ENCODE measurements at places on chromosomes 5 and 9.

- no peak for DNase-seq
These were observed 26.9 kb upstream of the ANXA6 start for GRCh38 chr5:151184316-151185042.

- no peak for DNase-seq
These were observed 46.4 kb upstream of the SLCO6A1 start for GRCh38 chr5:102545175-102545574.

GRCh38 chr9:130539420-130540223 lies 39.8 kb upstream of the FUBP3 start:
- DNase-seq, result no peak

DNA sequence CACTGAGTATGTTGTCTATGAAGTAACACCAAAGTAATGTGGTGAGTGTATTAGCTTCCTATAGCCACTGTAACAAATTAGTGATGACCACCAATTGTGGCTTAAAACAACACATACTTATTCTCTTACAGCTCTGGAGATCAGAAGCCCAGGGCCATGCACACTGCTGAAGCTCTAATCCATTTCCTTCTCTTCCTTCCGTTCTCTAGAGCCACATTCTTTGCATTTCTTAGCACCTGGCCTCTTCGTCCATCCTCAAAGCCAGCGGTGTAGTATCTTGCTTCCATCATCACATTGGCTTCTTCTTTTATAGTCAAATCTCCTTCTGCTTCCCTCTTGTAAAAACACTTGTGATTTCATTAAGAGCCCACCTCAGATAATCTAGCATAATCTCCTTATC lies 230.3 kb upstream of the RFX3 start:
- DNase-seq, result no peak

DNA sequence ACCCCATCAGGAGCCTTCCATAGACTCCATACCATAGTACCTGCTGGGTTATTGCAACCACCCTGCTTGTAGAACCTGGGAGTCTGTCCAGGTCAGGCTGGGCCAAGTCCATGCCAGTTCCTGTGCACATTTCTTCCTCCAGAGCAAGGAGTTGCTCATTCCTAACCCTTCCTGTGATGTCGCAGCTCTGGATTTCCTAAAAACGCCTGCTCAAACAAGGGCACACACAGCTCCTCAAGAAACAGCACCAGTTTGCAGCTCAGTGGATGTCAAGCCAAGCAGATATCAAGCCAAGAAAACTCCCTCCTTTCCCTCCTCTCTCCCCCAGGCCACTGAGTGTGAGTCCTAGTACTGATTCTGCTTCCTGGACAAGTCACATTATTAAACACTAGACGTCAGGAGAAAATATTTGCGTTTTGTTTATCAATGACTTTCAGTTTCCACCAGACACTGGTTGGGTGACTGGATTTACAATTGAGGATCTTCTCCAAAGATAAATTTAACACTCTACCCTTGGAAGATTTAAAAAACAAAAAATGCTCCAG lies 59.6 kb downstream of the SLC1A1 start:
- no peak for DNase-seq

- no peak for DNase-seq
These were observed 97.0 kb upstream of the COL5A1 start for GRCh38 chr9:134544388-134545214.

- DNase-seq, result no peak
These were observed 3.0 kb upstream of the GLRX start for GRCh38 chr5:95825495-95825894.

DNA sequence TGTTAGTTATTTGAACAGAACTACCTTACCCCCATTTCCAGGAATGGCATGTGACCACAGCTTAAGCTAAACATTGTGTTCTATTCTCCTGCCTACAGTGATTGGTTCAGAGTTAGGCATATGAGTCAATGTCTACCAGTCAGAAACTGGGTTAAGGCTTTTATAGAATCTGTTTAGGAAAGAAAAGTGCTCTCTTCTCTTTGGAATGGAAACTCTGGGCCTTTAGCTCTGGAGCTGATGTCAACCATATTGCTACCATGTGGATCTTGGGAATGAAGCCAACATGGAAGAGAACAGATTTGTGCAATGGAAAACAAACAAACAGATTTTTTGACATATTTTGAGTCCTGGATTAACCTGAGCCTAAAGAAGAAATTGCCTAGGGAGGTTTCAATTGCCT lies 488.9 kb upstream of the TNC start:
- no peak for DNase-seq

DNA sequence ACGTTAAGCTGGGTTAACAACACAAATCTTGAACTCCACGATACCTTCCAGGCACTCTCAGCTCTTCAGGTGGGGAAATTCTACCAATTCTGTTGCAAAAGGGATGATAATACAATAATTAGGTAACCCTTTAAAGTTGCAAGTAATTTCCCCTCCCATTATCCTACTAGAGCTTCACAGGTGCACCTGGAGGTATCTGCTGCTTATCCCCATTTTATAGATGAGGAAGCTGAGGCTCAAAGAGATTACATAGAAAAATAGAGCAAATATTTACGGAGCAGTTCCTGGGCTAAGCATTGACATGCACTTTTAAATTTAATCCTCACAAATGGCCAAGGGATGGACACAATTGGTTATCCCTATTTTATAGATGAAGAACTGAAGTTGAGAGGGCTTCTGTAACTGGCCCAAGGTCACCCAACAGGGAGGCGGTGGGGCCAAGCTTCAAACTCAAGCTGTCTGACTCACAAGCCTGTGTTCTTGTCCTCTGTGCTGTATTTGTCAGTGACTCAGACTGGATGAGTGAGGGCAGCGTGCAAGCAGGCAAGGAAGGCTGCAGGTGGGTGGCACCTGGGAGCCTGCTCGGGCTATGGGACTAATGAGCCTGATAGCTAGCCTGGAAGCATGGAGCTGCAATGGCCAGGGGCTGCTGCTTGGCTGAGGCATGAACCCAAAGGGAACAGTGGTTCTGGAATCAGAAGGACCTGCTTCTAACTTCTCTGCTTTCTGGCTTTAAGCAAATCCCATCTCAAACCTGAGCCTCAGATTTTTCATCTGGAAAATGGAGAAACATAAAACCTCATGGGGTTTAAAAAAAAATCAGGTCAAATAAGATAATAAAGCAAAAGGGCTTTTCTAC lies 105.5 kb downstream of the PDE6A start:
- no peak for DNase-seq

- no peak for DNase-seq
These were observed 30.7 kb upstream of the C5orf58 start for GRCh38 chr5:170202117-170202516.

DNA sequence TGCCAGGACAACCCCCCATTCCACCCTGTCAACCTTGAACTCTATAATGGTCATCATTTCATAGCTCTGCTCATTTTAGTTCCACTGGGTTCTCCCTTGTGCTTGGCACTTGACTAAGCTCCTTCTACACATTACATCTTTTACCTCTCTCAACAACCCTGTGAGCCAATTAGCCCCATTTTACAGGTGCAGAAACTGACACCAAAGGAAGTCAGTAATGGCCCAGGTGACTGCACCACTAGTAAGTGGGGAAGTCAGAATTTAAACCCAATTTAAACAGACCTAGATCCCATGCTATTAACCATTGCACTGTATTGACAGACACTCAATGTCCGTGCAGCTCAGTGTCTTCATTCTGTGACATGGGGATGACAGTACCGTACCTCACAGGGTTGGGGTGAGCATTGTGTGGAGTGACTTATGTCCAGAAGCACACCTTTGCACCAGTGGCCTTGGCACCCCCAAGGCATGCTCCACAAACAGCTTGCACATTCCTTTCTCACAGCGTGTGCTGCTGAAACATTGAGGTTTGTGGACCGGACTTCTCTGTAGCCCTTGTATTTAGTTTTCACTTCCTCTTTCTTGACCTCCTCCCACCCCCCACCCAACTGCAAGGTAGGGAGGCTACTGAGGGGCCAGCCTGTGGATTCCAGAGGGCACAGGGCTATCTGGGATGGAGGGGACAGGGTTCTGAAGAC lies 23.1 kb downstream of the IRF1 start:
- DNase-seq, result no peak

- no peak for DNase-seq
These were observed 24.7 kb upstream of the TNC start for GRCh38 chr9:115142517-115143270.

GRCh38 chr5:71887680-71888079 lies 168.6 kb downstream of the CARTPT start:
- no peak for DNase-seq

DNA sequence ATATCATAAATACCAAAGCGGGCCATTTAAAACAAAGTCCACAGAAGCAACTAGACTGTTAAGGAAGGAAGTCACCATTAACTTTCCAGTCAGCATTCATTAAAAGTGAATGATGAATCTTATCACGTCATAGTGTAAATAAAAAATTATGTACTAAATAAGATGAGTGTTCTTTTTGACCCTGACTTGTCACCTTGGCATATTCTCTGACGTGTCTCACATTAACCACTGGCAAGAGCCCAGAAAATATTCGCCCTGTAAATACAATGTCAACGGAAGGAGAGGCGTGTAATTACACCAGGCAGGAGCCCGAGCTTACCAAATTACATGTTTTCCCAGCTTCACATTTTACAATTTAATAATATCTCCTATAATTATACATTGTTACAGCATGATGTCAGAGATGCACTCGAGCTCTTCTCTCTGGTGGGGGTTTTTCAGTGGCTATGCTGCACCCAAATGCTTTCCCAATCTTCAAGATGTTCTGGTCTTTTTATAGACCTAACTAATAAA lies 29.3 kb upstream of the UBE2QL1 start:
- DNase-seq, result no peak

- no peak for DNase-seq
These were observed 86.8 kb downstream of the MAPKAP1 start for GRCh38 chr9:125620216-125620615.

- DNase-seq, result no peak
These were observed 1.7 kb downstream of the CAMK4 start for GRCh38 chr5:111225926-111226325.

GRCh38 chr9:99354104-99354503 lies 132.0 kb downstream of the SEC61B start:
- no peak for DNase-seq

- DNase-seq, result no peak
These were observed 59.4 kb downstream of the DAP start for GRCh38 chr5:10701567-10702039.

GRCh38 chr5:172896465-172896864 lies 62.4 kb downstream of the ERGIC1 start:
- no peak for DNase-seq

DNA sequence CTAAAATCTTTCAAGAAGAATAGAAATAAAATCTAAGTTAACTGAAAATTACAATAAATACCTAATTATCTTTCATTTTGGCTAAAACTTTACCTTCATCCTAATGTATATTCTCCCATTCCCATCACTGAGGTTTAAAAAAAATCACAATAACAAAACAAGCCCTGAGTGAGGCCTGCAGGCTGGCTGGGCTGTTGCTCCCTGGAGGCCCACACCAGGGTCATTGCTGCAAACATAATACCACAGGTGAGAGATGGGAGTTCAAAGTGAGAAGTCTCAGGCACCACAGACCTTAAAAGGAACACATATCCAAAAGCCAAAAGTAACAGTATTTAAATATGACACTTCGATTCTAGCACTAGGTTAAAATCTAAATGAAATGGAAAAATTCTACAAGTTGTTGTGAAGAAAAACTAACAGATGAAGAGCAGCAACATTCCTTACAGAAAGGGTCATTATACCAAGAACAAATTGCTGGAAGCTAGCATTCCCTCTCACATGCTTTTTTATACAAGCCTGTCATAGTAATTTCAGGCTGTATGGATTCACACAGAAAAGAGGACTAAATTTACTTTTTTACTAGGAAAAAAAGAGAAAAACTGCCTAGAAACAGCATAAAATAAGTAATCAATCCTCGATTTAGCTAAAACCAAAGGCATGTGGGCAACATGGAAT lies 57.8 kb downstream of the AUH start:
- no peak for DNase-seq

DNA sequence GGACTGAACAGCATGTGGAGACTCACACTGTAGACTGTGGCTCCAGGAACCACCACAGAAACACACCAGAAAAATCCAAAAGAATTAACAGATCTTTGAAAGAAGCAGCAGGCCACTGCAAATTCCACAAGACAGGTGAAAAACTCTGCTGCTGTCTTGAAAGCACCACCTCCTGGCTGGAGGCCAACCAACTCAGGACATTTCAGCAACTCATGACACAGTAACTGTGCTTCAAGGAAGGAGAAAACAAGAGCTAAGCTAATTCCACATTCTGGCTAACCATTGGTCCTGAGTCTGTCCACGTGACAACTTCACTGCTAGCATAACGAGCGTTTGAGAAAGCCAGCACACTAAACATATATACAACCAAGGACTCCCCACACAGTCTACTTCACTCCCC lies 625.1 kb downstream of the PRELID2 start:
- DNase-seq, result no peak

DNA sequence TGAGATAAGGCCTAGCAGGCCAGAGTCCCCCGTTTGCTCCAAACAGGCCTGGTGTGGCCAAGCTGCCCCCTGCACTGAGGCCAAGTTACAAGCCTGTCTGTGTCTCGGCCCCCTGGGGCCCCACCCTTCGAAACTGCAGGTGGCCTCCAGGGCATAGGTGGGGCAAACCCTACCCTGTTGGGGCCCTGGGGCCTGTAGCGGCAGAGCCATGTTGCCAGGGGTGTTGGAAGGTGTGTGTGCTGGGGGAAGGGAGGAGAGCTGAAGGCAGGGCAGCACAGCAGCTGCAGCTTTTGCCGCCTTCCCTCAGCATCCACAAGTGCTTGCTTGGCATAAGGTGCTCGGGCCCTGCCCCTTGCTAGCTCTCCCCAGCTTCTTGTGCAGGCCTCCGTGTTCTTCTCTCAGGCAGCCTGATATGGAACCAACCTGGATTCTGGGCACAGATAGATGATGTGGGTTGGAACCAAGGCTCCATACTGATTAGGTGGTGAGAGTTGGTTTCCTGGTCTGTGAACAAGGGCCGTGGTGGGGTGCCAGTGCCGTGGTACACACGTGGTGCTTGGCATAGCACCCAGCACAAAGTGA lies 12.7 kb downstream of the IRF1 start:
- no peak for DNase-seq

DNA sequence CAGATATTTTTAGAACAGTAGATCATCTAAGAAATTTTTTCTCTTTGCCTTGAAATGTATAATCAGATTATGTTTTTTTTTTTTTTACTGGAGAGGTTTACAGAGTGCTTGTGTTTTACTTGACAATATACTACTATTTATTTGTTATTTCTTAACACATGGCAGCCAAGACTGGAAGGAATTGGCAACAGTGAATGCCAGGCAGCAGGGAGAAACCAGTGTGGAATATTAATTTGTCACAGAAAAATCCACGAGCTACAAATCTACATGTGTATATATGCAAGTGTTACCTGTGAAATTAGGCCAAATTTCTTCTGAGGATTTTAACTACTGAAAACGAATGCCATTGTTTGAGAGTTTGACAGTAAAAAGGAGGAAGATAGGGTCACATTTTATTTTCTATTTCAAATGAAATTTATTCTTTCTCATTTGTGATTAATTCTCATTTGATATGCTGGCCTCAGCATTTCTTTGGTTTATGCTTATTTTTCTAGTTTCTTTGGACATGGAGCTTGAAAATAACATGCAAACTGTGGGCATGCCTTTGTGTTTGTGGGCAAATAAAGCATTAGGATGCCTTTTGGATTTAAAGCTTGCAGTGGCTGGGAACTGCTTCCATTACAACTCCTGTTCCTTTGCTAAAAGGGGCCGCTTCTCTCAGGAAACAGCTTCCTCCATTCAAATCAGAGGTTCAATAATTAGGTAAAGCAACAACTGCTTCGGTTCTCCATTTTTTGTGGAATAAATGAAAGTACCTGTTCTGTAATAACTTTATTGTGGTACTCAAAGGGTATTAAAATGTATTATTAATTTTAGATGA lies 39.0 kb upstream of the ZFYVE16 start:
- DNase-seq, result no peak

All from CD8-positive, alpha-beta T cell (primary cell).